Fibroblast of skin of abdomen (primary cell): ENCODE measurements at places on chromosomes 3 and 15.

DNA sequence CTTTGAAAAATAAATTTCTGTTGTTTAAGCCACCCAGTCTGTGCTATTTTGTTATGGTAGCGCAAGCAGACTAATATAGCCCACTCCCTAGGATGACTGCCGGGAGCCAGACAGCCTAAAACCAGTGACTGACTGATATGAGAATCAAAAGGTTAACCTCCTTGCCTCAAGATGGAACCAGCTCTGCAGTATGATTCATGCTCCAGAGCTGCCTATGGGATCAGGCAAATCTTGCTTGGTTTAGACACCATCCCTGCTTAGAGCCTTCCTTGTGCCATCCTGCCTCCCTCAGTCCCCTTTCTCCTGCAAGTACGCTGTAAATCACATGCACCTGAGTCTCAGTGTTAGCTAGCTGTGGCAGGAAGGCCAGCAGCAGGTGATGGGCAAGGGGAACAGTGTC is 39.3 kb downstream of the TRANK1 start:
- DNase-seq: no peak

DNA sequence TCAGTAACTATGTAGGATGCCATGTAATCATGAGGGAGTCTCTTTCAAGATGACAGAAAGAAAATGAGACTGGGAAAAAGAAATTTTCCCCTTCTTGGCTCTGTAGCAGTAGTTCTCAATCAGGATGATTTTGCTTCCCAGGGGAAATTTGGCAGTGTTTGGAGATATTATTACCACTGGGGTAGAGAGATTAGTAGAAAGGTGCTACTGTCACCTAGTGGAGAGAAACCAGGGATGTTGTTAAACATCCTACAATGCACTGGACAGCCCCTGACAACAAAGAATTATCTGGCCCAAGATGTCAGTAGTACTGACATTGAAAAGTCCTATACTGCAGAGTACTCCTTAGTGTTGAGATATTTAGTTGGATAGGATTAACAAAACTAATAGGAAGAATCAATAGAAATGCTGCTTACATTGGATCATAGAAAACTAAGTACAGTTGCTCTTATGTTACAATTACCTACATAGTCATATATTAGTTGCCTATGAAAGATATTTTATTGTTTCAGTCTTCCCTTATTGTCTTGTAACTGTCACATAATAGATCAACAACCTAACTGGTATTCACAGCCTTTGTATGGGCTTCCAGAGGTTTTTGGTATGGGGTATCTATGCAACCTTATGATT is 433.3 kb downstream of the RAP2B start:
- peak; percentile 51 for DNase-seq

DNA sequence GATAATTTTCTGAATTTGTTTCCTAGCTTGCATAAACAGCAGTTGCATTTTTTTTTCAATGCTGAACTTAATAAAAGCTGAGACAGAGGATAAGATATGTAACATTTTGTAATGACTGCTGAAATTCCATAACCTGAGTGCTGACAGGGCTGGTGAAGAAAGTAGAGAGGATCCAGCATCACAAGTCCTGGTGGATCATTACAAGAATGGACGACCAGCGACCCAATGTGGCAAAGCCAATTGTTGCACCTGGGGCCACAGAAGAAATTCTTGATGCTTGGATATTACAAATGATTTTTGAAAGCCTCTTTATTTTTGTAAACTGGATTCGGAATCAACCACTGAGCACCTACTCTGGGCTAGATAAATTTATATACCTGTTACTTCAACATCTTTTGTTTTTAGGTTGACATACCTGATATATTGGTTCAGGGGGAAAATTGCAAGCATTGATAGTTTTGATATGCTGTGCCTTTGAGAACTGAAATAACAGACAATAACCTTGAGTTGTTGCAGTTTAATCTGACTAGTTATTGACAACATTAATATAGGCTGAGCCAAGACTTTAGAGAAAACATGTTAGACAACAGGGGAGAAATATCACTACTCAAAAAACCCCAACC is 3.9 kb upstream of the ACTL6A start:
- DNase-seq: peak; percentile 75

DNA sequence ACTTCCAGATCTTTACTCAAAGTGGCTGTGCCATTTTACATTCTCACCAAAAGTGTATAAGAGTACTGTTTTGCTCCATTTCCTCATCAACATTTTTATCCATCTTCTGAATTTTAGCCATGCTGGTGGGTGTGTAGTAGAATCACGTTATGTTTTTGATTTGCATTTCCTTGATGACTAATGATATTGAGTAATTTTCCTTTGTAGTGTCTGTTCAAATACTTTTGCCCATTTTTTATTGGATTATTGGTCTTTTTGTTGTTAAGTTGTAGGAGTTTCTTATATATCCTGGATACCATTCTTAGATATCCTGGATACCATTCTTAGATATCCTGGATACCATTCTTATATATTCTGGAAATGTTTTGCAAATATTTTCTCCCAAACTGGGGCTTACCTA is 344.9 kb downstream of the LRRC3B start:
- DNase-seq: no peak

DNA sequence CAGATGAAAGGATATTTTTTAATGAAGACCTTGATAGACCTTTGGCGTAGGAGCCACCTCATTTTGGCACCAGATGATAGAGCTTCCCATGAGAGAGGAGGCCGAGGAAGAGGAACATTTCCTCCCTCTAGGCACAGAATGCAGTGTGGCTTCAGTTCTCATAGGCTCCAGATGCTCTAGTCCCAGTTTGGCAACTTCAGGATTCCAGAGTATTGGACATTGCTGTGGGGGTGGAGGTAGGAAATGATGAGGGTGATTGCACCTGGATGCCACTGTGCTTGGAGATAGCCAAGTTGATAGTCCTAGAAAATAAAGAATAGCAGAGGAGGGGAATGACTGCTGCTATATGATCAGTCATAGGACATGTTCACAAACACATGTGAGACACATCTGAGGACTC is 58.3 kb upstream of the KY start:
- DNase-seq: peak; percentile 8

GRCh38 chr3:193418576-193419373 is 40.2 kb upstream of the ATP13A5 start:
- no peak for DNase-seq

- no peak for DNase-seq
Observed at GRCh38 chr15:71476823-71477222, 333.5 kb upstream of the NR2E3 start.

GRCh38 chr3:163335429-163335828 is 1742.9 kb downstream of the SI start:
- DNase-seq: no peak

- no peak for DNase-seq
Observed at GRCh38 chr3:68306571-68306970, 625.8 kb downstream of the TAFA4 start.
